ENCODE measurements at places on chromosomes 7 and 10.

GRCh38 chr10:121708728-121709674 is 110.8 kb upstream of the FGFR2 start:
- no peak for DNase-seq

- DNase-seq: no peak
These were observed 421.7 kb upstream of the CHRM2 start for GRCh38 chr7:136446751-136447150.

GRCh38 chr7:21352540-21353387 is 75.1 kb upstream of the SP4 start:
- DNase-seq: no peak

GRCh38 chr7:135678612-135679575 is 16.6 kb downstream of the STMP1 start:
- no peak for DNase-seq

DNA sequence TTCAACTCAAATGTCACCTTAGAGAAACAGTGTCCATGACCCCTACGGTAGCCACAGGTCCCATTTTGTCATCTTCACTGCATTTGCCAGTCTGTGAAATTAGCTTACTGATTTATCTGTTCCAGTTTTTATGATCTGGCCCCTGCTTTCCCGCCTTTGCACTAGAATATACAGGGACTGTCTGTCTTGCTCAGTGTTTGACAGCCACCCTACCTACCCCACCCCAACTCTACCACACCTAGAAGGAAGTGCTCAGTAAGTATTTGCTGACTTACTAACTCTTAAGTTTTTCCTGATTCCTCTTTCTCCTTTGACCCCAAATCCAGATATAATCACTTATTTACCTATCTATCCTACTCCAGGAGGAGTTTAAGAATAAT is 49.5 kb downstream of the CREB3L2 start:
- no peak for DNase-seq

GRCh38 chr7:135704074-135704473 is 23.9 kb downstream of the SLC13A4 start:
- no peak for DNase-seq

DNA sequence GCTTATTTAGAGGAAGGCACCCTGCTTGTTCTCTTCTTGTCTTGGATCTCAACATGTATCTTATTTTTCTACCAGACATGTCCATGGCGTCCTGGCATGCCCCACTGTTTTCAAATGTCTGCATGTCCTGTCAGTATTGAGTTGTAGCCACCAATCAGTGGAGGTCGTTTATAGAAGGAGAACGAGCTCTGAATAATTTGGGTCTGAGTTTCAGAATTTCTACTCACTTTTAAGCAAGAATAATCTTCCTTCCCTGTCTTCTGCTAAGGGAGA is 2.9 kb upstream of the HOXA13 start:
- DNase-seq: no peak
